Transverse colon (tissue), 4 donors: ENCODE measurements at places on chromosomes 7 and 10.

DNA sequence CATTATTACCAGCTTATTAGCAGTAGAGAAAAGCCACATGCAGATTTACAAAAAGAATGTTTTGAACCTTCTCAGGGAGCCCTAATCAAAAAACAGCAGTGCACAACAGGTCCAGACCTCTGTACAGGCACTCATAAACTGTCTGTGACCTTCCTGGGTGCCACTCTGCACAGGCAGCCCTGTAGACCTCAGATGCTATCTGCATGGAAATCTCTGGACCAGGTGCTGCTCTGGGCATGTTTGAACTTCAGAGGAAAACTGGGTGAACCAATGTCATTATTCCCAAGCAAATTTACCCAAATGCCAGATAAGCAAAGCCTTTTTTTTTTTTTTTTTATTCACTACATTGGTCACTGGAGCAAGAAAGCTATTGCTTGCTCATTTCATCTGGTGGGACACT lies 104.2 kb downstream of the NPY start:
- DNase-seq, result no peak

GRCh38 chr10:77716458-77717317 lies 79.1 kb upstream of the KCNMA1 start:
- DNase-seq, result no peak

DNA sequence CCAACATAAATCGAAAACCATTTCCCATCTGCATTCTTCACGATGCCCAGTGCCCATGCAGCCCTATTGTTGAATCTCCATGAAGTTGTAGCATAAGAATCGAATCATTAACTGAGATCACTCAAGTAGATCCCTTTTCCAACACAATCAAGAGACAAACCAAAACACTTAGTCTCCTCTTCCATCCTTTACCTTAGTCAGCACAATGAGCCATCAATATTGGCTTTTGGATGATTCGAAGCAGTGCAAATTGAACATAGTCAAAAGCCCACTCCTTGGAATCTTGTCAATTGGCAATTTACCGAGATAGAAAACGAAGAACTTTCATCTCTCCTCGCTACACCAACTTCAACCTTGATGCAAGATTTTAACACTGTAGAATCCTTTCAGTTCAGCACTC lies 66.5 kb upstream of the ADRB1 start:
- DNase-seq, result no peak

DNA sequence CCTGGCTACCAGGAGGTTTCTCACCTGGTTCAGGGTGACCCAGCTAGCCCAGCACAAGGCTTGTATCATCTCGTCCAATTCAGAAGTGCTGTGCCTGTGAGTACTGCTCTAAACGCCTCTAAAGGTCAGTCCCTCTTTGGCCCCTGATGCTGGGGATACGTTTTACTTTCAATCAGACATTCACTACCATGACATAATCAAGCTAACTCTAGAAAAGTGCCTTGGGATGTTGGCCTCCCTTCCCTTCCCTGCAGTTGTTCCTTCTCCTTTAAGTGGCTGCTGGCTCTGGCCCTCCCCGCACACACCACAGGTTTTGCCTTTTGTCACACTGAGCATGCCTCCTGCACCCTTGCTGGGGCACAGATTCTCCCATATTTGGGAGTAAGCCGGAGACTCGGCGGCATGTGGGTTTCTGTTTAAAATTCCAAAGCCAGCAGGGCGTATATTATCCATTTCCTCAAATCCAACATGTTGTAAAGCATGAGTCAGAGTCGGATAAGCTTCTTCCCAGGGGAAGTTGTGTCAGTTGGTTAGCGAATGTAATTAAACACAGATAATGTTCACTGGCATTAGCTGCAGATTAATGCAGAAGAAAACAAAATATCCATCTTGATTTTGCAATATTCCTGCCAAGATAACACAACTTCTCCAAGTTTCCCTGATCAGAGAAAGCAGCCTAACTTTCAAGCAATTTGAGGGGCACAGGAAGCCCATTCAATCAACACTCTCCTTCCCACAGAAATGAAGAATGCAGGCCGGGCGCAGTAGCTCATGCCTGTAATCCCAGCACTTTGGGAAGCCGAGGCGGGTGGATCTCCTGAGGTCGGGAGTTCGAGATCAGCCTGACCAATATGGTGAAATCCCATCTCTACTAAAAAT lies 31.8 kb upstream of the VCL start:
- peak; percentile 76 for DNase-seq

- no peak for DNase-seq
These were observed 90.2 kb upstream of the GNA12 start for GRCh38 chr7:2934211-2934731.

- no peak for DNase-seq
These were observed 154.8 kb downstream of the CHN2 start for GRCh38 chr7:29349362-29349761.

GRCh38 chr7:120043250-120043649 lies 229.7 kb upstream of the KCND2 start:
- DNase-seq, result no peak

DNA sequence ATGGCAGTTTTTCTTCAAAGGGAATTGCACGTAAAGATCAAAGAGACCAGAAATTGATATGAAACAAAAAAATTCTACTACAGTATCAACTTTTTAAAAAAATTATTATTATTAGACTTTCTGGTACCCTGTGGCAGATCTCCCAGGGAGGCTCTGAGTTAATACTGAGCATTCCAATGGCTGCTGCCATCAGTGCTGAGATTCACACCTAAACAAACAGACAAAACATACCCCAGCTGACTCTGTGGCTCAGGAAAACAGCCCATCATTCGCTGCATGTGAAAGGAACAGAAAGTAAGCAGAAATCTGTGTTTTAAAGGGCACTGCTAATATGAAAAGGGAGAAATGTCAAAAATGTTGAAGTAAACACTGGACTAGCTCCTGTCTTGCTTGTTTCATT lies 118.4 kb downstream of the GRM3 start:
- no peak for DNase-seq

- DNase-seq, result no peak
These were observed 36.1 kb downstream of the RALA start for GRCh38 chr7:39659356-39660013.
